ENCODE measurements at places on chromosomes 13 and 19.

- DNase-seq: no peak
Observed at GRCh38 chr13:113839536-113840204, 24.2 kb downstream of the GAS6 start.

GRCh38 chr19:16888629-16889365 lies at the start of gene F2RL3:
Gene F2RL3, plus strand, starts transcription at chr19:16888999. Its CDS starts 191 bp downstream, at chr19:16889190.
- no peak for DNase-seq

- DNase-seq: no peak
Observed at GRCh38 chr19:19115954-19116353, 22.3 kb downstream of the TMEM161A start.

- no peak for DNase-seq
Observed at GRCh38 chr19:40585241-40585981, 8.7 kb downstream of the SHKBP1 start.

GRCh38 chr19:5086230-5086629 lies 117.3 kb downstream of the KDM4B start:
- DNase-seq: no peak

- DNase-seq: no peak
Observed at GRCh38 chr19:54493967-54494585, 8.6 kb upstream of the LAIR2 start.

- no peak for DNase-seq
Observed at GRCh38 chr19:41226053-41226873, 7.2 kb downstream of the AXL start.

DNA sequence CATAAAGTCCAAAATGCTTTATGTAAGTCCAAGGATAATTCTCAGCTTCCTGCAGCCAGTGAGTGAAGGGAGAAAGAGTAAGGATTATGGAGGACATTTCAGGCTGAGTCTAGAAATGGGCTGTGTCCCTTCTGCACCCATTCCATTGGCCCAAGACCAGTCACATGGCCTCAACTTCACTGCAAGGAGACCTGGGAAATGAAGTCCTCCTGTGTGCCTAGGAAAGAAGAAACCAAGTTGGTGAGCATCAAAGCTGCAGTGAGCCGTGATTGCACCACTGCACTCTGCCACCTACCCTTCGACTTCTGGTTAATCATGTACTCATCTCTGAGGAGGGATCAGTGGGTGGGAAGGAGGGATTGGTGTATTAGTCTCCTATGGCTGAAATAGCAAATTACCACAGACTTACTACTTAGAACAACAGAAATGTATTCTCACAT lies 3.6 kb upstream of the CD37 start:
- no peak for DNase-seq

- no peak for DNase-seq
Observed at GRCh38 chr13:99702687-99703319, 201.5 kb downstream of the TM9SF2 start.
